ENCODE measurements at places on chromosomes 6 and 20.

DNA sequence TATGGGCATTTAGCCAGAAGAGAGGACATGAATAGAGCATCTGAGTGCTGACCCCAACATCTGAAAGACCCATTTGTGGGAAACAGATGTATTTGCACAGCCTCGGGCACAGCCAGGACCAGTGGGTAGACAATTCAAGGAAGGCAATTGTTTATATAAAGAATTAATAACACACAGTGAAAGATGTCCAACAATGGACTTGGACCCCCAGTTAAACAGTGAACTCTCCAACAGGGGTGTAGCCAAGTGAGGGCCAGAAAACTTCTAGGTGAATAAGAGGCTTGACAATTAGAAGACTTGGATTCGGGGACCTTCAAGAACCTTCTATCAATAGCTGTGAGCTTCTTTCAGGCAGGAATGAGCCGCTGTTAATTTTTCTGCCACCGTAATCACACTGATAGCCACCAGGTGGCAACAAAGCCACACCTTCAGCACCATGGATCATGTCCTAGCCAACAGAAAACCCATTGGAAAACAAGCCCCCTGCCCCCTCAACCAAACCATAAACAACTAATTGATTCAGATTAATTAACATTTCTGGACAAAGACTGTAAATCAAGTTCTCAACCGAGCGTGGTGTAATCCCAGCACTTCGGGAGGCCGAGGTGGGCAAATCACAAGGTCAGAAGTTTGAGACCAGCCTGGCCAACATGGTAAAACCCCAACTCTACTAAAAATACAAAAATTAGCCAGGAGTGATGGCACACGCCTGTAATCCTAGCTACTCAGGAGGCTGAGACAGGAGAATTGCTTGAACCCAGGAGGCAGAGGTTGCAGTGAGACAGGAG lies 8.8 kb upstream of the SRSF6 start:
- DNase-seq = no peak

DNA sequence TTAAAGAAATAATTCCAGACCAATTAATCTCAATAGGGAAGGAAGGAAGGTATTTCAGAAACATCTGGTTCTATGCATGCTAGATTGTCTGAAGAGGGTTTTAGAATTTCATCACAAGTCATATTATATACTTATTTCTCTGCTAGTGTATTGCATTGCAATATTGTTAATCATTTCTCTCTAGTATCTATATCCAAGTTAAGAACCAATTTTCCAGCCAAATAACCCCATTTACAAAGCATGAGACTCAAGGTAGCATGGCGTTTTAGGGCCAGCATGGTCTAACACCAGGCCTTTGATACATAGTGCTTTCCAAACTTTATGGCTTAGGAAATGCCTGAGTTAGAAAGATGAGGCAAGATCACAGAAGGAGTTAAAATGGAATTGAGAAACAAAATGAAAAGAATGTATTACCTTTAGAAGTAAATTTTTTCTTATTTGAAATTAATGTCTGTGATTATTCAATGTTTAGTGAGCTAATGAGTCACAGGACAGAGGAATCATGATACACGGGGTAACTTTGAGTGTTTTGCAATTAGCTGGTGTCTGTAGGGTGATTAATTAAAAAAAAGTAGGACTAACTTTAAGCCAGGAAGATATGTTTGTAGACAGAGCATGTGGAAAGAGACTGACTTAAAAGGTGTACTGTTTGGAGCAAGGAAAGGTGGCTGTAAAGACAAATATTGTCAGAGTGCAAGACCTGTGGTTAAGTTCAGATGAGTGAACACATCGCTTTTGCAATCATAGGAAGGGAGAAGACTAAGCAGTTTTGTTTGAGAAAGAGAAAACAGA lies 1006.2 kb upstream of the CITED2 start:
- DNase-seq = no peak

- DNase-seq = no peak
Observed at GRCh38 chr6:18485660-18486435, 98.7 kb downstream of the RNF144B start.

DNA sequence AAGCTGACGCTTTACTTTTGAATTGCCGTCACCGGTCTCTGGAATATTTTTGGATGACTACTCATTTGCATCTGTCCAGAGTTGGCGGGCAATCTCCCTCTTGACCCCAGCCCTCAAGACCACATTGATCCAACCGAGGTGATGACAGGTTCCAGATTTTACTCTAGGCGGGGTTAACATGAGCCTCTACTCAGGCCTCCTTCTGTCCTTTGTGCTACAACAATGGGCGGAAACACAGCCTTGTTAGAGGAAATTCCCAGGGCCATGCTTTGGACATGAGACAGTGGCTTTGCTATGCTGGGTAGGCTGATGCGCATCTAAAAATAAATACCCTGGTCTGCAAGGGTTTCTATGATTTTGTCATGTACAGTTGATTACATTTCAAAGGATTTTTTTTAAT lies 27.0 kb upstream of the ADGRF5 start:
- no peak for DNase-seq

DNA sequence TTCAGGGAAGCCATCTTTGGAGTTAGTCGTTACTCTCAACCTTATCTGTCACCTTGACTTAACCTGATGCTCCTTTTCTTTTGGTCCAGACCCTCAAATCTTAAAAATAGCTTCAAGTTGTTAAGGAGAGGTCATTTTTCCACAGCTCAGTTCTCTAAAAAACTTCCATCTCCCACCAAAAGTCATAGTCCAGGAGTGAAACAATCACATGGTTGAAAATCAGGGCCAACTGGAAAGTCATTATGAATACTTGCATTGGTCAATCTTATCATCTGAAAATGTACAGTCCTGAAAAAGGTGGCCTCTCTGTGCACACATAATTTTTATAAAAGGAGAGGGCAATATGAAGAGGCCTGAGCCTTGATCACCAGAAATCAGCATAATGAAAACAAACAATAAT lies 195.7 kb downstream of the BCAS1 start:
- no peak for DNase-seq

DNA sequence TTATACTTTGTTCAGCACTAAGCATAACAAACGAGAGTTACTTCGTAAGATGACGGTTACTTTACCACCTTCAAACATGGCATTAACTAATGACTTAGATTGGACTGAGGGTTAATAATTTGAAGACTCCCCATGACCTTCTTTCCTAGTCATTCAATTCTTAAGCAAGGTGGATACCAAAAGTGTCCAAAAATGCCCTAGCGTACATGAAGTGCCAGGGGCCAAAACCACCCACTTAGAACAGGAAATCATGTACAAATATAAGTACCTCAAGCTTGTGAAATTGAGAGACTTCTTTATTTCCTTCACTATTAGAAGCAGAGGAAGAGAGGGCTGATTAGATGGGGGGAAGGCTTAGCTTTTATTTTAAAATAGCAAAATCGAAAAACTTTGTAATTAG lies 166.4 kb downstream of the ATXN1 start:
- DNase-seq = no peak

DNA sequence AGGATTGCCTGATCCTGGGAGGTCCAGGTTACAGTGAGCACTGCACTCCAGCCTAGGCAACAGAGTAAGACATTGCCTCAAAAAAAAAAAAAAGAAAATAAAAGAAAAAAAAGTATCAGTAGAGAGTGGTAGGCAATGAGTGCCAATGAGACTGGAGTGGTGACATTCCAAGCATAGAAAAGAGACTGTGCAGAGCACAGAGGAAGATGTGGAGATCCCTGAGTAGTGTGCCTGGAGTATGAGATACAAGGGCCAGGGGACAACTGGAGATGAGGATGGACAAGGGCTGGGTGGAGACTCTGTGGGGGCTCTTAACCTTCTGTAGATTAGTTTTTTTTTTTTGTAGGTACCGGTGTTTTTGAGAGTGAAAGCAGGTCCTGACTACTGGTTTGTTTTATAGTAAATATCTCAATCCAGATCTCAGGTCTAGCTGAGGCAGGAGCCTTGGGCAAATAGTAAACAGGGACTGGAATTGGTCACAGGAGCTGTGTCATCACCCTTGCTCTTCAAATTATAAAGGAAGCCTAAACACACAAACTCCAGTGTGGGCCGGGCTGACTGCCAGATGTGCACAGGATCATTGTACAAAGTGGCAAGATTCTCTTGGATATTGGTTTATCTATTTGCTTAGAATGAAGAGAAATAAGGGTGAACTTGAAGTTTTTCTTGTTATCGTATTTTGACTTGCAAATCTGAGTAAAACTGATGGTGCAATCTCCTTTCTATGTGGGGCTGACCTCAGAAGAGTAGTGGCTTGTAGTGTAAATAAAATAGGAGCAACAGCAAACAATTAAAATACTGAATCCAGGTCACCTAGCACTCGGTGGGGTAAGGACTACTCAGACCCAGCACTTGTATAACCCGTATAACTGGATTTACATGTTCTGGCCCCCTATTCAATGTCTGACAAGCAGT lies 144.9 kb downstream of the SOX4 start:
- DNase-seq = no peak

GRCh38 chr20:50360218-50360672 lies 149.9 kb upstream of the PTPN1 start:
- no peak for DNase-seq

DNA sequence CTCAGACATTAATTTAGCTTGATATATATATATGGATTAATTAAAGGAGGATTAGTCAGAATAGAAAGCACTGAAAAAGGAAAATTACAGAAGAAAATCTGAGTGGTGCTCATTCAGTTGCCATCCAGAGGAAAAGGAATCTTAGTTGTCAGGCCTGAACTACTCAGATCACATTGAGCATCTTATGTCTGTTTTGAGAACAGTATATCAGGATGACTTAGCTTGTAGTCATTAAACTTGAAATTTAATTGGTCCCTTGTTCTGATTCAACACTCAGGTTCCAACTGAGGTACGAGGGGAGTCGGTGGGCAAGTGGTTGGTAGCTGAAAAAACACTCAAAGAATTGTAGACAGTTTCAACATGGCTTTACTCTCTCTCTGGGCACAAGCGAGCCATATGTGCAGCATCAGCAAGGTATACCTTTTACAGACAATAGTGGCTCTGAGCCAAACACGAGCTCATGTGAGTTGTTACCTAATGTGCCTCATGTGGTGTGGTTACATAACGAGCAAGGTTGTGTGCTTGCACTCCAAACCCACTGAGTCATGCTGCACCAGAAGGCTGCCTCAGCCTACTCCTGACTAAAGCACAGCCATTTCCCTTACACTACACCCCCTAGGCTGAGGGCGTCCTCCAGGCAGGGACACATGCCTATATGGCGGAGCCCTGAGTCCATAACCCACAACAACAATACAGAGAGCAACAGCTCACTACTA lies 73.0 kb upstream of the HMGN3 start:
- DNase-seq = no peak

- DNase-seq = no peak
Observed at GRCh38 chr20:58142843-58143185, 85.6 kb downstream of the ANKRD60 start.

GRCh38 chr6:142336787-142337186 lies 35.0 kb downstream of the ADGRG6 start:
- DNase-seq = no peak

- DNase-seq = no peak
Observed at GRCh38 chr20:20568604-20569205, 143.7 kb downstream of the RALGAPA2 start.

GRCh38 chr6:145036848-145037567 lies 698.3 kb downstream of the EPM2A start:
- DNase-seq = no peak

GRCh38 chr20:20102163-20102562 lies 49.8 kb downstream of the CFAP61 start:
- no peak for DNase-seq

DNA sequence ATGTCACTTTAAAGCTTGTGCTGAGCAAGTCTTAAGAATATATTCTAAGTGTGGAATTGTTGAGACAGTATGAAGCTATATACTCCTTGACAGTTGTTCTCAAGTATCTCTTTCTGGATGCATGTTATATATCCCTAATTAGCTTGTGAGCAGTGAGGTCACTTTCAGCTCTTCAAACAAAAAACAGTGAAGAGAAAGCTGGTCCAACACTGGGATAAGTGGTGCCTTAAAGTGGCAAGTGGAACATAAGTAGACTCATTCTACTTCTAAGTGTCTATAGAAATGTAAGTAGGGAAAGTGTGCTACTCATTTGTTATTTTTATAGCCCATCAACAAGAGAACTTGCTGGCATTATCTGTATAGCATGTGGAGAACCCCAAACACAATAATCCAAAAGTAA lies 133.1 kb upstream of the BACH2 start:
- no peak for DNase-seq

GRCh38 chr6:36999061-36999750 lies 6.2 kb upstream of the FGD2 start:
- no peak for DNase-seq

- no peak for DNase-seq
Observed at GRCh38 chr6:129032602-129033001, 149.7 kb downstream of the LAMA2 start.

DNA sequence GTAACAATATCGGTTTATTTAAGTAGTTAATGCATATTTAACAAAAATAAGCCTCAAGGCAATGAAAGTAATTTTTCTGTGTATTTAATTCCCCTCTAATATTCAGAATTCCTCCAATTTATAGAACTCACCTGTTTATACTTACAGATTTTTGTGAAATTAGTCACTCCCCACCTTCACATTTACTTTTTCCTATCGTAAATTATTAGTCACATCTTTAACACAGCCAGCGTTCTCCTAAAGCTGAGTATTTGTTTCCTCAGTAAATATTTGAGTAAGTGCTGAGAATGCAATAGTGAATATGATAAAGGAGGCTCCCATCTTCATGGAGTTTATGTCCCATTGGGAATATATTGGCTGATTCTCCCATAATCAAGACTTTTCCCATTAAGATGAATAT lies 88.0 kb downstream of the SYCP2 start:
- DNase-seq = no peak

DNA sequence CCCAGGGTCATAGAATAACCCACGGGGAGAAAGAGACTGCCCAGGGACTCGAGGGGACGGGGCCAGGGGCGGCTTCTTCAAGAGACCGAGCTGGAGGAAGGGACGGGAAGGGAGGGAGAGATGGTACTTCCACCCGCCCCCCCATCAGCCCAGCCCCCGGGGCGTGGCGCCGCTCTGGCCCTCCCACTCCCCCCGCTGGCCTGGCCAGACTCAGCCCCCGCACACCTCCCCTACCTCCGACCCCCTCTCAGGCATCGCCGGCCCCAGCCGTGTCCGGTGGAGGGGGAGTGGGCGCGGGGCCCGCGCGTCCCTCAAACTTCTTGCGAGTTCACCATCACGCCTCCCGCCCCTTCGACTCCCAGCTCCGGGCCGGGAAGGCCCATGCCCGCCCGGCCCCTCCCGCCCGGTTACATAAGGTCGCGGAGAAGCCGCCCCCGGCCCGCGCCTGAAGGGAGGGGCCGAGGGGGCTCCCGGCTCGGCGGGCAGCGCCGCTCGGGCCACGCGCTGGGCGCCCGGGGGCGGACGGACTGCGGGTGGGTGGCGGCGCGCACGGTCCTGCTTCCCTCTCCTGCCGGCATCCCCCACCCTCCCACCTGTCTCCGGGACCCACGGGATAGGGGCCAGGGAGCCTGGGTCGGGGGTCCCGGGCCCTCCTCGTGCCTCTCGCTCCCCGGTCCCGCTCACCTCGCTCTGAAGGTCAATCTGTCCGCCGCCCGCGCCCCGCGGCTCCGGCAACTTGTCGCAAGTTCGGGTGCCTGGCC lies 562 bp downstream of the TFEB start:
- DNase-seq = peak; percentile 56

GRCh38 chr6:161351858-161352257 lies 78.0 kb upstream of the AGPAT4 start:
- DNase-seq = no peak

Data from stimulated activated CD8-positive, alpha-beta memory T cell treated with anti-CD3 and anti-CD28 coated beads, Interleukin-12 subunit alpha, Interleukin-12 subunit beta, amount 100 ng/mL, for 4 hours (primary cell).